ENCODE measurements at places on chromosomes 16 and 17.

DNA sequence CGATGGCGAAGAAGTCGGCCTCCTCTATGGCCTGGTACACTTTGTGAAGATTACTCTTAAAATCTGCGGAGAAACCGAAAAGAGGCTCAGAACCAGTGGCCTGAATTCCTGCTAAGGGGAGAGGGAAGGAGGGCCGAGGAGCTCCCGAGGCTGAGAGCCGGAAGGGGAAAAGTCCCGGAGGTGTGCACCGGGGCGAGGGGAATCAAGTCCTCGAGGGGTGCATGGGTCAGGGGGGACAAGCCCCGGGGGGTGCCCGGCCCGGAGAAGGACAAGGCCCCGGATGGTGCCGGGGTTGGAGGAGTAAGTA is 495 bp downstream of the PARN start:
- DNase-seq, result no peak

GRCh38 chr17:74070998-74071679 is 132.3 kb upstream of the RPL38 start:
- no peak for DNase-seq

- DNase-seq, result no peak
Observed at GRCh38 chr17:65268832-65269231, 131.7 kb downstream of the RGS9 start.

- DNase-seq, result no peak
Observed at GRCh38 chr16:56163089-56163488, 28.2 kb upstream of the GNAO1 start.

DNA sequence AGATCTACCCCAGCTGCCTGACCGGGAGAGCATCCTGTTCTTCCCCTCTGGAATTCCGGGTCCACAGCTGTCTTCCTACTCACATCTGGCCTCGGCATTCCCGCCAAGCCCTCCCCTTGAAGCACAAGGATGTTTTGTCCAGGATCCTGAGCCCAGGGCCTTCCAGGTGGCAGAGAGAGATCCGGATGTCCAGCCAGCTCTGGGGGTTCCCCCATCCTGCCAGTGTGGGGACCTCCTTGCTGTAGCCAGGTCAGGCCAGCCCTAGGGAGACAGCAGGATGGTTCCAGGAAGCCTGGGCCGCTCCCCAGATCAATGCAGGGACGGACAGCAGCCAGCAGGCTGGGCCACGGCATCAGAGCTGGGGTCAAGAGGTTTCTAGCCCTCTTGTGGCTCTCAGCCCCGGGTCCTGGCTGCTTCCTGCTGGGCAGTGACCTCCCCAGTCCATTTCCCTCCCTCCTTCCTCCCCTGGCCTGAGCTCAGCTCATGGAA is 55.3 kb downstream of the SOCS3 start:
- DNase-seq, result no peak
